Body of pancreas (tissue), 4 donors: ENCODE measurements at places on chromosomes 7 and 10.

- no peak for DNase-seq
These were observed 251.0 kb downstream of the BMPER start for GRCh38 chr7:34156336-34156735.

DNA sequence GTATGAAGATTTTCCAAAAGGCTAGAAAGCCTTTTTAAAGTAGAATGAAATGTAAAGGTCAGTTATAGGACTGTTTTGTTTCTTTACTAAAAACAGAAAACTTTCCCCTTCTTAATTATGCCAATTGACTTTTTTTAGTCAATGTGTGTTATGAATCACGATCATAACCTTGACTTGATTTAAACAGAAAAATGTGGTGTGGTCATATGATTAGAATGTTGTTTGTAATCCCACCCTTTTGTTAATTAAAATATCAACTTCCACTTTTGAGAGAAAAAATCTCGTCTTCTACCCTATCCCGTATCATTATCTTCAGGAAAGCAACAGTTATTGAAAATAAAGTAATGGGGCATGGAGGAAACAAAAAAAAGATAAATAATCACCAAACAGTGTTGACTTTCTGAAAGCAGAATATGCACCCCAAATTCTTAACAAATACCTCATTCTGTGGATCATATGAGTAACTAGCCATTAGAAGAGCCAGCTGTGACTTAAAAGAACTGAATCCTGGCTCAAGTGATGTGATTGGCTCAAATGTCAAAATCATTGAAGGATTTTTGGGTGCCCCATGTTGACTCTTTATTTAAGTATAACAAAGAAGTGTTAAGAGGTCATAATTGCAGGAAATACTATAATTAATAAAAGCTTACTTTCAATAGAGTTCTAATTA is 32.3 kb upstream of the SLC16A12 start:
- DNase-seq, result no peak

DNA sequence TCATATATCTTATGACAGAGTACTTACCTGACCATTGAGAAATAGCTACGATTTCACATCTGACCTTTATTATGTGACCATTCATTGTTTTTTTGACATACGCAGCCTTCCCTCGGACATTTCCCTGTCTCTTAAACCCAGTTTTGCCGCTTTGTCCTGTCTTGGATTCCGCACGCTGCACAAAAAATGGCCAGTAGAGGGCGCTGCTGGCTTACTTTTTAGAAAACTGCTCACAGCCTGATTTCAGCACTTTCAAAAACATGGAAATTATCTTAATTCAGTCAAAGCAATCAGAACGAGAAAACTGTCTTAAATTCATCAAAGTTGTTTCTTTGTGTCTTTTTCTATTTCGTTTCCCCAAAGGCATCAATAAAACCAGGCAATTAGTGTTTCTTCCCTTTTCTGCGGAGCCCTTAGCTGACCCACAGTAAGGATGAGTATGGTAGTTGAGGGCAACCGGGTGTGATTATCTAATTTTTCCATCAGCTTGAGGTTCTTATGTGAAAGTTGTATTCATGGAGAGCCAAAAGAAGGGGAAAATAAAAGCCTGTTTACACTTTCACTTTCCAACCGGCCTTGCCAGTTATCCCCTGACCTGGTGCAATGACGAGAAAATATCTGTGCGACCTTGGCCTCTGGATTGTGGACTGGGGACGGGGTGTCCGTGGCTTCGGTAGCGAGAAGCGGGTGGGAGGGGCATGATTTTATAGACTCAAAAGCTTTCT is 144.4 kb downstream of the DYNC1I1 start:
- DNase-seq, result peak; percentile 90

- peak; percentile 70 for DNase-seq
These were observed 609 bp downstream of the SGPL1 start for GRCh38 chr10:70816220-70816894.

- no peak for DNase-seq
These were observed 219.8 kb downstream of the CTNNA3 start for GRCh38 chr10:67476201-67476600.

- DNase-seq, result no peak
These were observed 12.4 kb downstream of the PAPOLB start for GRCh38 chr7:4849390-4849789.

DNA sequence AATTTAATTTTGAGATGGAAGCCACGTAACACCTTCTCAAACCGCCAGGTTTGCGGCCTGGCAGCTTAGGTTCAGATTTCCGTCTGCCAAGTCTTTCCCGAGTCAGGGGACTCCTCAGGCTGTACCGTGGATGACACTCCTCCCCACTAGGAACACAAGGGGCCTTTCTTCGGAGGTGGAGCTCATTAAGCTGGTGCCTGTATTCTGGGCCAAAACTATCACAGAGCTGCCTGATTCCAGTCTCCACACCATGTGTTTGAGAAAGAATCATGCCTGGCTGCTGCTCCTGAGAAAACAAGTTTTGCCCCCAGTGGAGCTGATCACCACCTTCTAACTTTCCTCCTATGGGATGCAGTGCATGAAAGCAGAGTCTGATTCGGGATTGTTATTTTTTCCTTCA is 44.8 kb downstream of the TMEM209 start:
- DNase-seq, result no peak

- DNase-seq, result no peak
These were observed 8.0 kb downstream of the HIPK2 start for GRCh38 chr7:139769761-139770160.

DNA sequence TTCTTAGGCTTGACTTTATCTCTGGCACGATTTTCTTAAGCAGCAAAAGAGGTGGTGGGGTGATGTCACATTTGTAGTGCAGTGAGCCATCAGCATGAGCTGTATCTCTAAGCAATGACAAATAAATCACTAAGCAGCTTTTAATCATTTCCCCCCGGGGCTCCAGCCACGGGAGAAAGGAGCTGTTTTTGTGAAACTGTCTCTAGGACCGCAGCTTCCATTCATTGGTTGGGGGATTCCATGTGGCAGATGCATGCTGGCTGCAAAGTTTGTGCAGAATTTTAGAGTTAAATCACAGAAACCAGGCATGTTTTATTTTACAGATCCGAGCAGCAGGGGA is 464 bp downstream of the KIAA1217 start:
- DNase-seq, result no peak

- no peak for DNase-seq
These were observed 133.0 kb downstream of the CYP26A1 start for GRCh38 chr10:93206652-93207051.

DNA sequence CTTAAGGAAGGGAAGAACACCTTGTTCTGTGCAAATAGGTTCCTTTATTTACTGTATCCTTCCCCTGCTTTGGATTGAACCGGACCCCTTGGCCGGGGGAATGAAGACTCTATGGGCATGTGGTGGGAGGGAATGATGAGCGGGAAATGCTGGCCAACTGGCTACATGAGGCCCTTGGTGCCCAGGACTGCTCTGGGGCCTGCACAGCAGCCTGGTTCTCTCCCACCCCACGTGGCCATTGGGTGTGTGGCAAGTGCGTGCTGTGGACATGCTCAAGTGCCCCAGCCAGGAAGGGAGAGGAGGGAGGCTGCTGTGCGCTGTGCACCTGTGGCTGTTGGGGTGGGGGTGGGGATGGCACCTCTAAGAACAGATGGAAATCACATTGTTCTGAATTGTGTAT is 917.0 kb upstream of the GHITM start:
- DNase-seq, result no peak

GRCh38 chr10:30791197-30791611 is 161.7 kb upstream of the LYZL2 start:
- no peak for DNase-seq

DNA sequence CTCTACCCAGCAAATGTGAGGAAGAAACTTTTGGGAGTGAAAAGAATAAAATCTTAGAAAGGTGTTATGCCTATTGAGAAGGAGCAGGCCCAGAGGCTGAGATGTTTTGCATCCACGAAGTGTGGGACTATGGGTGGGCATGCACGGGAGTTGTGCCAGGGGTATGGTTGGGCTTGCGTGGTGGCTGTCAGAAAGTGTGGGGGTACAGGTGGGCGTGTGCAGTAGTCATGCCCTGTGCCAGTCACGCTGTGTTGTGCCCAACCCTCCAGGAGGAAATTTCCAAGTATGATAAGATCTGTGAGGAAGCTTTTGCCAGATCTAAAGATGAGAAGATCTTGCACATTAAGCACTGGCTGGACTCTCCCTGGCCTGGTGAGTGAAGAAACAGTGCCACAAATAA is 52.9 kb upstream of the ZMIZ2 start:
- no peak for DNase-seq

DNA sequence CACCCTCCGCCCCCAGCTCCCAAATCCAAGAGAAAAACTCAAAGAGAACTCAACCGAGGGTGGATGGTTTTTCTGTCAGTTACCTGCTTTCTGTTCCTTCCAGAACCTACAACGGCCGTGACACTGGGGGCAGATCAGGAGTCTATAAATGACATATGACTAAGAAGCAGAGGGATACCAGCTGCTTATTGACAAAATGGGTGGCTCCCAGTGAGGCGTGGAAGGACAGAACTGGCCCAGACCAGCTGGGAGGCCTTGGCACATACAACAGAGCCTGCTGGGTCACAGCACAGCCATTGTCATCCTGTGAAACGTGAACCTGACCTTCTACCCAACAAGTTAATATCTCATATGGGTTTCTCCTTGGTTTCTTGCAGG is 84.3 kb upstream of the ADRB1 start:
- no peak for DNase-seq

DNA sequence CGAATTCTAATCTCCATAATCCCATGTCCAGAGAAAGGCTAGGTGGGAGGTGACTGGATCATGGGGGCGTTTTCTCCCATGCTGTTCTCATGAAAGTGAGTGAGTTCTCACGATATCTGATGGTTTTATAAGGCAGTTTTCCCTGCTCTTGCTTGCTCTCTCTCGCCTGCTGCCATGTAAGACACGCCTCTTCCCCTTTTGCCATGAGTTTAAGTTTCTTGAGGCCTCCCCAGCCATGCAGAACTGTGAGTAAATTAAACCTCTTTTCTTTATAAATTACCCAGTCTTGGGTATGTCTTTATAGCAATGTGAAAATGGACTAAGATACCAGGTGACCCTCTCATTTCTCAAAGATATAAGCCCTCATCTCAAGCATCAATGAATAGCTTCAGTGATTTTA is 1.1 kb upstream of the ACTA2 start:
- no peak for DNase-seq

- no peak for DNase-seq
These were observed 150.8 kb upstream of the NPS start for GRCh38 chr10:127398140-127398970.

GRCh38 chr10:19762026-19762425 is 54.2 kb upstream of the PLXDC2 start:
- no peak for DNase-seq

DNA sequence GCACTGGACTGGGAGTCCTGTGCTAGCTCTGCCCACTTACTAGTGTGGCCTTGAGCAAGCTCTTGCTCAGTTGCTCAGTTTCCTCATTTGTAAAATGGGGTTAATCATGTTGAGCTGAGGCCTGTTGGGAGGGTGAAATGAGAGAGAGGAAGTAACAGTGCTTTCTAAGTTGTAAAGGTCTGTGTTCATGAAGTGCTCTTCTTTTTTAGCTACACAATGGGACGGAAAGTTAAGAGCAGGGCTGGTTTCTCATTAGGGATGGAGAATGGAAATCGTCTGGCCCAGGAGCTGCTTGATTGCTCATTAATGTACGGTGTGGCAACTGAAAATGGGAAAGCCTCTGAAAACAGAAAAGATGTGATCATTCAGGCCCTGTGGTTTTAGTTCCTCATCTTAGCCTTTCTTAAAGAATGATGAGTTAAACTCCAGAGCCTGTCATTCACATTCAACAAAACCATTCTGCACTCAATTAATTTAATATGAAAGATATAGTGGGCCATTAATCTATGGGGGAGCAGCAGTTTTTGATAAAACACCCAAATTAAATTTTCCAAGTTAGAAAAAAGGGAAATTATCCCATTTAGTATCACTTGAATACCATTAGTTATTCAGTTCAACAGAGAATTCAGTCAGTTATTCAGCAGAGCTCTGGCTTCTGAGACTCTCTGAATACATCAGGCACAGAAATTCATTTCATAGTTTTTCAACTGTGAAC is 60.5 kb downstream of the SH2D4B start:
- no peak for DNase-seq

- no peak for DNase-seq
These were observed 139.0 kb downstream of the ELFN1 start for GRCh38 chr7:1809070-1809469.

- DNase-seq, result no peak
These were observed 45.0 kb upstream of the IFRD1 start for GRCh38 chr7:112405286-112405685.

GRCh38 chr10:16742165-16742960 is 74.9 kb downstream of the RSU1 start:
- peak; percentile 5 for DNase-seq

- no peak for DNase-seq
These were observed 1.6 kb downstream of the SPOCK2 start for GRCh38 chr10:72086466-72087391.

- no peak for DNase-seq
These were observed 15.0 kb upstream of the DNMBP start for GRCh38 chr10:100024748-100025147.

DNA sequence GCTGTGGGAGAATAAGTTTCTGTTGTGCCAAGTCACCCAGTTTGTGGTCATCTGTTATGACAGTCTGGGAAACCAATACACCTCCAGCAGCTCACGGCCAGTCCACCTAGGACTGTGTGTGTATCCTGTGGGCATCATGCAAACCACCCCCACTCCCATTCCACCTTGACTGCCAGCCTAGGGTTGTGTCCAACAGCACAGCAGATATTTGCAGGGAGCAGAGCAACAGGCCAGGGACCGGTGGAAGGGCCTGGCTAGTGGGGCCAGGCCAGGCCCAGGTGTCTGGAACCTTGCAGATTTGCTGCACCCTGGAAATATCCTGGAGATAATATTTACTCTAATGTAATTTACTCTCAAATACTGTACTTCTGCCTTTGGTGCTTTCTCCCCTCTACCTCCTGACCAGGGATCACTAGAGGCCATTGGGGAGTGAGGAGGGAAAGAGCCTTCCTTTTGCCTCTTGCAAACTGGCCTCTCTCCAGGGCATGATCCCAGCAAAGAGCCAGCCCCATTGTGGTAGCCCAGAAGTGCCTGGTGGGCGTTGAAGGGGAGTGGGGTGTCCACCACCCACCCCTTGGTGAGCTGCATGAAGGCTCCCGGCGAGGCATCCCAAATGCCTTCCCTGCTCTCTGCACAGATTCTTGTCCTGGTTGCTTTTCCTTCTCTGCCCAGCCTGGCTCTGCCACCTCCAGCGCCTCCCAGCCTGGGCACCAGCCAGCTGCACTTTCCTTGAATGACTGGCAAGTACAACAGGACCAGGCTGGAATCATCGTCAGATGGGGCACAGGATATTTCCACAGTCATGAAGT is 15.2 kb upstream of the TPST1 start:
- DNase-seq, result no peak

- no peak for DNase-seq
These were observed 23.1 kb upstream of the PIK3CG start for GRCh38 chr7:106841896-106842390.

GRCh38 chr7:143279186-143280098 is 5.3 kb upstream of the TMEM139 start:
- no peak for DNase-seq

DNA sequence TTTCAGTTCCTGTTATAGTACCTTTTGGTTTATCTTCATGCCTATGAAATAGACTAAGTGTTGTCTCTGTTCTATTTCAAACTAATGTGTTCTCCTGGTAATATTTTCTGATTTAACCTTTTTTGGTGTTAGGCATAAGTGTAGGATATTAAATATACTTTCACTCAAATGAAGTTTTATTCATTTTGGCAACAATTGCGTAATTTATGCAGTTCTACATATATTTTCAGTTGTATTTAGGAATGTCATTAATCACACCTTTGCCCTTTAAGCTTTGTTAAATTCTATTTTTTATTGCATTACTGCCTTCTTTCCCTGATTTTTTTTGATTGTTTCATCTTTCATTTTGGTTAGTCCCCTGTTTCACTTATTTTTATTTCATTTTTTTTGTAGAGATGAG is 47.3 kb downstream of the RSBN1L start:
- no peak for DNase-seq
